ENCODE measurements at places on chromosomes 3 and 15.

DNA sequence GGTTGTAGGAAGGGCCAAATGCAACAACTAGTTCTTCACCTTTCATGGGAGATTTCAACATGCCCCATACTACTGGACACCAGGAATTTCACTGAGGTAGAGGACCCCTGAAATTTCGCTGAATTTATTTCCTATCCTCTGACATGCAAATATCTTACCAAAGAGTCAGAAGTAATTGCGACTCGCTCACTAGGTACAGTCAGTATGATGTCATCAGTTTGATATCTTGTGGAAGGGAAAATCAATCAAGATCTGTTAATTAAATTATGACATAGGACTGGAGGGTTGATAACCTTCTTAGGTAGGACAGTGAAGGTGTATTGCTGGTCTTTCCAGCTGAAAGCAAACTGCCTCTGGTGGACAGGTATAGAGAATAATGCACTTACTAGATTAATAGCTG, 74.9 kb upstream of the TNIK start:
- no peak for DNase-seq

GRCh38 chr3:113002679-113003078, 11.9 kb downstream of the GTPBP8 start:
- no peak for DNase-seq

- DNase-seq, result no peak
Observed at GRCh38 chr3:65412588-65412987, 626.1 kb downstream of the MAGI1 start.

- DNase-seq, result no peak
Observed at GRCh38 chr15:32852771-32853170, 135.0 kb downstream of the GREM1 start.

All from GM18507 (cell line).